CD4-positive, CD25-positive, alpha-beta regulatory T cell (primary cell): ENCODE measurements at places on chromosomes 3 and 15. TPM values are rescaled to one million over a fixed set of nuclear protein-coding genes. Genes with fewer than 3 reads are reported as not detected.

GRCh38 chr3:182596676-182597410, 196.5 kb upstream of the ATP11B start:
- no peaks in the 10 kb centered on the region for H3K4me1 ChIP-seq
- no peak for DNase-seq
- H3K27me3 ChIP-seq, result no peaks in the 10 kb centered on the region
- H3K36me3 ChIP-seq, result no peaks in the 10 kb centered on the region
- H3K27ac ChIP-seq, result no peak overlapping the region

DNA sequence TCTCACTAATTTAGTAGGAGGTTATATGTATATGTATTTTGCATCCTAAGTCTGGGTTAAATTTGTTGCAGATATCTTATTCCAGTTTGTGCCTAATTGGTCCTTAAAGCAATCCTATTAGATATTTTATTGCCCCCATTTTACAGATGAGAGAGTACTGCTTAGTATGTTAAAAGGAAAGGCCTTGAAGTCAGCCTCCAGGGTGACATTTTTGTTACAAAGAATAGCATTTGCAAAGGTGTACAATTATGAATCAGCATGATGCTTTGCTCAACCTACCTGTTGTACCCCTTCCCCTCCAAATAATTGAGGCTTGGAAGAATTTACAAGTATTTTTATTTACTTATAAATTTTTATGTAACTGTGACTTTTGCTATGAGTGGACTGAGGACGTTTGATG, 14.0 kb downstream of the STT3B start:
- H3K4me3 ChIP-seq, result no peak overlapping the region
- DNase-seq, result no peak
- H3K4me1 ChIP-seq, result peaks cover 29% of the 10 kb centered on the region
- no peaks in the 10 kb centered on the region for H3K27me3 ChIP-seq

DNA sequence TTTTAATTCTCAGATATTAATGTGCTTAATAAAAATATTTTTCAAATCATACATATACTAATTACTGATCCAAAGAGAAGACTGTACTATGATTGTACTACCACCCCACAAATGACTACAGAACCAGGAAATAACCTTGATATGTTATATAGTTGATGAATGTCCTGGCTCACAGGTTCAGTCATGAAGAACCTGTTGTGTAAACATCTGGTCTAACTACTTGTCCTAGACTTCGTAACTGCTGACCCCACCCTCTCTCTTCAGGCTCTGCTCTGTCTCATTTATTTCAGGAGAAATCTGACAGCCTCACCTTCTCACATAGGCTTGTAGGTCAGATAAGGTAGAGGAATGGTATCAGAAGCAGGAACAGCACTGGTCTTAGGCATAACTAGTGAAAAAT, 14.7 kb upstream of the CSTA start:
- H3K4me1 ChIP-seq, result no peaks in the 10 kb centered on the region
- H3K27ac ChIP-seq, result no peak overlapping the region
- no peak for DNase-seq

DNA sequence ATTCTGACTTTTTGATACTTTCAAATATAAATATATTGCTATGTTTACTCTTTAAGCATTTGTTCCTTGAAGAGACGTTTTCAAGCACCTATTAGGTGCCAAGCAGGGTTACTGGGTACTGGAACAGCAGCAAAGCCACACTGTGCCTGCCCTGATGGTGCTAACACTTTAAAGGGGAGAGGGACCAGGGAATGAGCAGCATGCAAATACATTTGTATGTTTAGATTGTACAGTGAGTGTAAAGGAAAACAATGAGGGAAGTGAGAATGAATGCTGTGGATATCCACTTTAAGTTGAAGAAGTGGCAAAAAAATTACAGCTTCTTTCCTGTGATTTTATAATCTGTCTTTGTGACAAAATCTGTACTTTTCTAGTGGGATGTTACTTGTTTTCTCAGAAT, 400.2 kb upstream of the ATP11B start:
- no peaks in the 10 kb centered on the region for H3K36me3 ChIP-seq
- no peaks in the 10 kb centered on the region for H3K27me3 ChIP-seq
- DNase-seq, result no peak
- no peak overlapping the region for H3K27ac ChIP-seq
- H3K4me1 ChIP-seq, result no peaks in the 10 kb centered on the region
- no peak overlapping the region for H3K4me3 ChIP-seq

CPA3 gene
- total RNA-seq, result 1.1 TPM

THSD4 gene
- not detected for total RNA-seq

C3orf49 gene
- not detected for total RNA-seq

XIRP1 gene
- not detected for total RNA-seq

CD96 gene
- 125 TPM for total RNA-seq

GRCh38 chr3:69085833-69086722, 1.3 kb downstream of the ARL6IP5 start:
- peak; percentile 35 for DNase-seq
- H3K27me3 ChIP-seq, result no peaks in the 10 kb centered on the region
- H3K27ac ChIP-seq, result peak overlapping the region; percentile 92
- H3K4me1 ChIP-seq, result peaks cover 84% of the 10 kb centered on the region
- peak overlapping the region; percentile 91 for H3K4me3 ChIP-seq

DNA sequence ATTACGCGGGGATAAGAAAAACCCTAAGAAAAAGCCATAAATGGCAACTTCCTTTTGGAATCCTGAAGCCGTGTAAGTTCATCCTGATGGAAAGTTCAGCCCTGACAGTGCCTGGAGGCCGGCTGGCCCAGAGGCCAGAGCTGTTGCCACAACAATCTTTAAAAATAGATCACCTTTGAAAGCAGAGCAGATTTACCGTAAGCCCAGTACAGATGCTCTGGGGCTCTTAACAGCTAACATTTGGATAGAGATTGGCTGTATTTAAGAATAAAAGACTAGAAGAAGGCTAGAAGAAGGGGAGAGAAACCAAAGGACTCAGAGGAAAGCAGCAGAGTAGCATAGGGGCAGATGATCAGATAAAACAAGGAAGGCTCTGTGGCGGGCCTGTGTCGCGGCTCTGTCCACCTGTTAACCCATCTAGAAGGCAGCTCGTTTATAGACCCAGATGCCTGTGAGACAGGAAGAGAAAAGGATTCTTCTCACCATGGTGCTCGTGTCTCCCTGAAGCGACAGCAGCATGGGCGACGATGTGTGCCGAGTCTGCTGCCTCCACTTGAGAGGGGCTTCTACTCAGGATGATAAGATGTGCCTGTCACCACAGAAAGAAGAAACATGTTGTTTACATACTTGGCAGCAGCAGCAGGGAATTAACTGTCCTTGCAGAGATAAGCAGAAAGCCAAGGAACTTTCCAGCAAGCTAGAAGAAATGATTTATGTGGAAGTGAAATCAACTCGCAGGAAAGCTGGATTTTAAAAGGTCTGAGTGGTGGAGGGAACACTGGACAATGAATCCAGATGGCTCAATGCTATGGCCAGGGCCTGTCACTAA, 69.9 kb downstream of the SYNM start:
- no peak overlapping the region for H3K27ac ChIP-seq
- no peaks in the 10 kb centered on the region for H3K36me3 ChIP-seq
- no peak overlapping the region for H3K4me3 ChIP-seq
- no peak for DNase-seq

GRCh38 chr15:51129535-51130188, 35.0 kb upstream of the TNFAIP8L3 start:
- peaks cover 7% of the 10 kb centered on the region for H3K27me3 ChIP-seq
- H3K4me3 ChIP-seq, result no peak overlapping the region
- no peaks in the 10 kb centered on the region for H3K4me1 ChIP-seq
- DNase-seq, result no peak
- H3K27ac ChIP-seq, result no peak overlapping the region
- H3K36me3 ChIP-seq, result no peaks in the 10 kb centered on the region

SLC28A1 gene
- not detected for total RNA-seq

SERPINI1 gene
- 2.4 TPM for total RNA-seq

NUP210 gene
- total RNA-seq, result 125 TPM

- no peak overlapping the region for H3K4me3 ChIP-seq
- DNase-seq, result no peak
- H3K4me1 ChIP-seq, result no peaks in the 10 kb centered on the region
- H3K27me3 ChIP-seq, result peaks cover 3% of the 10 kb centered on the region
These were observed 7.2 kb upstream of the FAM174B start for GRCh38 chr15:92662762-92663161.

DNA sequence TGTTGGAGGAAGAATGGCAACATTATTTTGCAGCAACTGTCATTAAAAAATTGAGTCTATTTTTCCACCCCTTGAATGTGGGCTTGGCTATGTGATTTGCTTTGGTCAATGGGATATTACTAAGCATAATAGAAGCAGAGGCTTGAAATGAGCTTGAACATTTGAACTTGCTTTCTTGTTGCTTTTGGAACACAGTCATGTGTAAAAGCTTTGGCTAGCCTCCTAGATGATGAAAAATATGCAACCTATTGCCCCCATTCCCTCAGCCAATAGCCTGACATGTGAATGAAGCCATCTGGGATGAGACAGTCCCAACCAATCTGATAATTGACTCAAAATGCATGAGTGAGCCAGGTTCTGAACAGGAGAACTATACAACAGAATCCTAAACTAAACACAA, 78.4 kb downstream of the PLSCR2 start:
- no peaks in the 10 kb centered on the region for H3K4me1 ChIP-seq
- H3K27me3 ChIP-seq, result no peaks in the 10 kb centered on the region
- H3K27ac ChIP-seq, result no peak overlapping the region
- no peak for DNase-seq
- H3K36me3 ChIP-seq, result no peaks in the 10 kb centered on the region
- H3K4me3 ChIP-seq, result no peak overlapping the region

TLNRD1 gene
- 17.7 TPM for total RNA-seq

SKOR1 gene
- total RNA-seq, result 2.5 TPM

- H3K4me3 ChIP-seq, result no peak overlapping the region
- no peak overlapping the region for H3K27ac ChIP-seq
- no peak for DNase-seq
- no peaks in the 10 kb centered on the region for H3K36me3 ChIP-seq
- peaks cover 8% of the 10 kb centered on the region for H3K27me3 ChIP-seq
- no peaks in the 10 kb centered on the region for H3K4me1 ChIP-seq
These were observed 110.4 kb upstream of the NR2E3 start for GRCh38 chr15:71699977-71700376.

ZNF501 gene
- total RNA-seq, result 0.67 TPM

GOLGA8N gene
- total RNA-seq, result 1.4 TPM

GOLGA8T gene
- not detected for total RNA-seq
